ENCODE measurements at places on chromosomes 12 and 14. TPM values are rescaled to one million over a fixed set of nuclear protein-coding genes. Genes with fewer than 3 reads are reported as not detected.
A peak's percentile ranks its signal among the peaks of the same experiment; 100 is the strongest.

- DNase-seq: no peak
These were observed 105.2 kb downstream of the GARIN6 start for GRCh38 chr12:99752740-99753139.

- no peak for DNase-seq
These were observed 24.0 kb upstream of the IRF2BPL start for GRCh38 chr14:77052281-77053044.

The LRCOL1 gene
- total RNA-seq: not detected

DNA sequence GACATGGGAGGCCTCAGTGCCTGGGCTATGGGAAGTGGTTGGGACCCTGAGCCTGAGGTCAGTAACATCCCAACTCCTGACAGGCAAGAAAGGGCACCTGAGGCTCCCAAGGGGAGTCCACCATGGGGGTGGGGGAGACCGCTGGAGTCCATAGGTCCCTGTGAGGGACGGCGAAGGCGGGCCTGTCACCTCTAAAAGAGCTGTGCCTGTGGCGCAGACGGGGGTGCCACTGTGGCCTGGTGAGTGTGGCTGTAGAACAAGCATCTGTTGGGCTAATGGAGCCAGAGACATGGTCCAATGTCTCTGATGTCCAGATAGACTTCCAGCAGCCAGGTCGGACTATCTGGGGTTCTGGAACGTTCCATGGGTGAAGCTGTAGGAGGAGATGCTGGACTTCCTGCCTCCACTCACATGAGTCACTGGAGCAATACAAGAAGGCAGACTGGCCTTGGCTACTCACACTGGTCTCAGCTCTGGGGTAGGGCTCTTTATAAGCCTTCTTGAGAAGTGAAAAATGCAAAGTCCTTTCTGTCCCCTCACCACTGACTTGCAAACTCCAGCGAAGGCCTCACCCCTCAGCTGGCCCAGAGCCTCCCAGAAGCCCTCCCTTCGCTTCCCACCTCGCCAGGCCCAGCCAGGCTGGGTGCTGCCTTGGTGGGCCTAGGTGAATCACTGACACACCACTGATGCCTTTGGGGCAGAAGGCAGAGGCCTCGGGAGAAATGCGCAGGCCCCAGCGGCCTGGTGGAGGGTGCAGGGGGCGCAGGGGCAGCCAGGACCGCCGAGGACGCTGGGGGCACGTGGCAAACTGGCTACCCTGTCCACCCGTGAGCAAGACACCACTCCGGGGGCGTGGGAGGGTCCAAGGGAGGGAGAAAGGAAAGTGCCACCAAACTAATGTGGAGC, 1.1 kb upstream of the TRAF3 start:
- DNase-seq: peak; percentile 16

All from heart right ventricle (tissue), 16 donors.